ENCODE measurements at places on chromosomes 1 and 21. TPM values are rescaled to one million over a fixed set of nuclear protein-coding genes. Genes with fewer than 3 reads are reported as not detected.

Gene APOBEC4
- not detected for total RNA-seq

Gene RNF19B
- 22.5 TPM for total RNA-seq

Gene CELA3A
- total RNA-seq = not detected

Gene CD247
- 149 TPM for total RNA-seq
